ENCODE measurements at places on chromosomes 2 and 18.

DNA sequence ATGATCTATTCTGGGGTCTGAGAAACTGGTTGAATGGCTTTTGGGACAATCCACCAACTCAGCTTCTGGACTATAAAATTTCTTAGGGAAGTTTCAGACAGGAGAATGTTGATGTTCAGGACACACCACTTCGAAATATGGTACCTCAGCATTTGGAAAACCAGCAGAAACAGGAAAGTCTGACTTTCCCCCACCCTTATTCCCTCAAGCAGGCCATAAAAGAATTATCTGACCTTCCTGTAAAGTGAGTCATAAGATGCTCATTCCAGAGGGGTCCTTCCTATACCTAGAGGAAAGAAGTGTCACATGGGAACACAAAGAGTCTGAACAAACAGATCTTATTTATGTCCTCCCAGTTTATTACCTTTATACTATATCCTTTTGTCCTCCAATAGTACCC, 415.0 kb downstream of the CPS1 start:
- DNase-seq = no peak

DNA sequence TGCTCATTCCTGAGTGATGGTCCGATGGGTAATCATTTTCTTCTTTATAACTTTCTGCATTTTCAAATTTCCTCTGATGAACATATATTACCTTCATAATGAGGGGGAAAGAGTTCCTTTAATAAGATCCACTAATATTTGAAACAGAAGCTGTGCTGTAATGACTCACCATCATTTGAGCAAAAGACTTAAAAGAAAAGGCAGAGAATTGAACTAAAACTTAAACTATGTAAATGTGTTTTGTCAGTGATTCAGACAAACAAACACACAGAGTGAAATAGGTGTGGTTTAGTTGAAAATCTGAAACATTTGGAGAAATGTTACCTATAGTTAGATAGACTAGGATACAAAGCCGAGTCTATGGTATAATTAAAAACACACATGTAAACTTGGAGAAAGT, 209.6 kb downstream of the STK39 start:
- DNase-seq = no peak

- DNase-seq = no peak
Observed at GRCh38 chr2:42906557-42907411, 114.4 kb upstream of the HAAO start.

GRCh38 chr2:127527001-127527804, 914 bp upstream of the IWS1 start:
- DNase-seq = no peak

- no peak for DNase-seq
Observed at GRCh38 chr2:103264058-103264768, 502.4 kb downstream of the TMEM182 start.

DNA sequence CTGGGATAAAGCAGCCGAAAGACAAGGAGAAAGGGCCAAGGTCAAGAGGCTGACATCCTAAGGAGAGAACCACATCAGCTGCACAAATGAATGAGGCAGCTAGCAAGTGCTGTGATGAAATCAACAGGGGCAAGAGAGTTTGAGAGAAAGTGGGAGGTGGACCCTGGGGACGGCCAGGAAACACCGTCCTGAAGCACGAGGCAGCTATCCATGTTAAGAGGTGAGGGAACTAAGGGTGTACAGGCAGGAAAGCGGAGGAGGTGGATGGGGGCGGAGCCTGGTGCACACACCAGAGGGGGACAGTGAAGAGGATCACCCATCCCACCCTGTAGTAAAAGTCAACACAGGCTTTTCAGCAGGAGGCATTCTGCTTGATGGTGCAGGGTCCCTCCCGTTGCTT, 52.4 kb downstream of the HDLBP start:
- DNase-seq = no peak

DNA sequence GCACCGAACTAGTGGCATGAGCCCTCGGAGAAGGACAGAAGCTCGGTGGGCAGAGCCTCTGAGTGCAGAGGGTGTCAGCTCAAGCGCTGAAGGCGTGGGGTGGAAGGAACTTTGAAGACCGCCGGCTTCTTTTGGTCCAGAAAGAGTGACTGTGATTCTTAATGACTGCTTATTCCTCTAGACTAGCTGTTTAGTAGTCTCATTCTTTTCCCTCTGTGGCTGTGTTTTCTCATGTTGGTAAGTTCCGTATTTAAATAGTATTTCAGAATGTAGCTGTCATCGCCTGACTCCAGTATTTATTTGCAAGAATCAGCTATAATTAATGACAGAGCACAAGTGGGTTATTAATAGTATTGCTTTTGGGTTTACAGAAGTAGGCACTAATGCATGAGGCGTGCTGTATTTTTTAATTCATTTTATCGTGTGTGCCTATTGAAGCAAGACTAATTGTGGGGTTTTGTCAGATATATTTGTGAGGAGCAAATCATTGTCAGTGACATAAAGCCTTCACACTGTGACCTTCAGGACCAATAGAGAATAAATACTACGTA, 80.8 kb upstream of the NFATC1 start:
- no peak for DNase-seq

- no peak for DNase-seq
Observed at GRCh38 chr2:24515335-24515734, 24.3 kb downstream of the NCOA1 start.

DNA sequence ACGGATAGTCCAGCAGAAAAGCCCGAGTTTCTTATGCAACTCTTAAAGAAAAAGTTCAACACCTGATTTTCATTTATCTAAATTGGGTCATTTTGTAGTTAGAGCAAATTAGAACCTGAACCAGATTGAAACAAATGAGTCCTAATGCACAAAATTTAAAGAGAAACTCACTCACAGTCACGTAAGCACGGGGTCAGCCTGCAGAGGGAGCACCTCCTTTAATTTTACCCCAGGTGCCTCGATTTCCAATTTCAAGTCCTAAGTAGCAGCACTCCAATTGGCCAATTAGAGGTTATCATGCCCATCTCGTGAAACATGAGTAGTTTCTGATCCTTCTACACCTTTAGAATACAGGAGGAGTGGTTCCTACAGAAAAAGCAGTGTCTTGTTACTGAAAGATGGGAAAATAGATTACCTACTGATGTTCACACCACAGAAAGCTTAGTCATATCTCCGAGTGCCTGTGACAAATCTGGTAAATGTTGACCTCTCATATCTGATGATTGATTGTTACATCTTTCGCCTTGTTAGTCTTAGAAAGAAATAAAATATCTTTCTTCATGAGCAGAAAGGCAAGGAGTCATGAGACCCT, 1929.8 kb upstream of the LRRTM1 start:
- DNase-seq = no peak

- DNase-seq = no peak
Observed at GRCh38 chr2:1718339-1719220, 25.7 kb downstream of the PXDN start.

DNA sequence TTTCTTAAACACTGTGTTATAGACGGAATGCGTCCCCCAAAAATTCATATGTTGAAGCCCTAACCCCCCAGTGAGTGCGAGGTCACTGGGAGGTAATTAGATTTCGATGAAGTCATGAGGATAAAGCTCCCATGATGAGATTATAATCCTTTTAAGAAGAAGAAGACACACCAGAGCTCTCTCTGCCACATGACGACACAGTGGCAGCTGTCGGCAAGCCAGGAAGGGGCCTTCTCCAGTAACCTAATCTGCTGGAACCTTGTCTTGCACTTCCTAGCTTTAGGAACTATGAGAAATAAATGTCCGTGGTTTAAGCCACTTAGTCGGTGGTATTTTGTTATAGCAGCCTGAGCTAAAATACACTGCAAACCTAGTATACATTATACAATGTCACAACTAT, 12.3 kb downstream of the TMEM237 start:
- no peak for DNase-seq

- no peak for DNase-seq
Observed at GRCh38 chr2:217228732-217229131, 368.9 kb upstream of the TNP1 start.

GRCh38 chr2:72207334-72207733, 59.7 kb upstream of the CYP26B1 start:
- DNase-seq = no peak

DNA sequence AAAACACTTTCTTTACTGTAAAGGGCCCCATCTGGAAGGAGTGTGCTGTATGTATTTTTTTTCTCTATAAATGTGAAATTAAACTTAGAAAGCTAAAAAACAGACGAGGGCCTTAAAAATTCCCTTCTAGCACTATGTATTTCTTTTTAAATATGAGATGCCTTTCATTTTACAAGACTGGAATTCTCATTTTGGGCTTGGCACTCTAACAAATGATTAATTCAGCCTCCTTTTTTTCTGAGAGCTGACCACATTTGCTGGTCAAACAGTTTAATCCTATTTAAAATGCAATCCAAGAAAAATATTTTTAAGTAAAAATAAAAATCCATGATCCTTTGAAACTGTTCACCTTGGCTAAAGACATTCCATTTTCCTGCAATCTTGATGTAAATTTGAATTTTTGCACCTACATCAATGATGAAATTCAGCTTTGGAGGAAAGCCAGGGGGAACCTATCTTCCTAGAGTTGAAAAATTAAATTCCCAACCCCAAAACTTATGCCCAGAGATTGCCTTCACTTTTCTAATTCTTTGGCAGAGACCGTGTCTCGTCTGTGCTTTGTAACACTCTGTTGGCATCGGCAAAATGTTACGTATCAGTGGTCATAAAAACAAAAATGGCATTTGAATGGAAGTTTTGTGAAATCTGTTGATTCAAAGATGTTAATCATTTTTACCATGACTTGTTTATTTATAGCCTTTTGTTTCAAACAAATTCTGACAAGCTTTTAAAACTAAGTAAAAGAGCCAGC, 284.5 kb downstream of the ZNF521 start:
- no peak for DNase-seq

GRCh38 chr18:8357320-8357719, 251.9 kb upstream of the RAB12 start:
- DNase-seq = no peak

DNA sequence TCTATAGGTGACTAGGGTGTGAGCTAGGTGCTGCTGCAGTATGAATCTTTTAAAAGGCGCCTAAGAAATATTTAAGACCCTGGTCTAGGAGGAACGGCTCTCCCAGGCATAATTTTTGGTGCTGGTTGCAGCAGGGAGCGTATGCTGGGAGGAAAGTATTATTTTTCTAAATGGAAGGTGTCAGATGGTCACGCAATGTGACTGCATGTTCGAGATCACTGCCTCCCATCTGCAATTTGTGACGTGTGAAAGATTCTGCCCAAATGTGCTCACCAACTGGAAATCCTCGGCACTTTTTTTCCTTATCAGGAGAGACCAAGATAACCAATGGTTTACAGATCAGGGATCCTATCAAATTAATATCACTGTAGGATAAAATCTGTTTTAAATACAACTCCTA, 95.6 kb upstream of the KLHL14 start:
- DNase-seq = no peak

DNA sequence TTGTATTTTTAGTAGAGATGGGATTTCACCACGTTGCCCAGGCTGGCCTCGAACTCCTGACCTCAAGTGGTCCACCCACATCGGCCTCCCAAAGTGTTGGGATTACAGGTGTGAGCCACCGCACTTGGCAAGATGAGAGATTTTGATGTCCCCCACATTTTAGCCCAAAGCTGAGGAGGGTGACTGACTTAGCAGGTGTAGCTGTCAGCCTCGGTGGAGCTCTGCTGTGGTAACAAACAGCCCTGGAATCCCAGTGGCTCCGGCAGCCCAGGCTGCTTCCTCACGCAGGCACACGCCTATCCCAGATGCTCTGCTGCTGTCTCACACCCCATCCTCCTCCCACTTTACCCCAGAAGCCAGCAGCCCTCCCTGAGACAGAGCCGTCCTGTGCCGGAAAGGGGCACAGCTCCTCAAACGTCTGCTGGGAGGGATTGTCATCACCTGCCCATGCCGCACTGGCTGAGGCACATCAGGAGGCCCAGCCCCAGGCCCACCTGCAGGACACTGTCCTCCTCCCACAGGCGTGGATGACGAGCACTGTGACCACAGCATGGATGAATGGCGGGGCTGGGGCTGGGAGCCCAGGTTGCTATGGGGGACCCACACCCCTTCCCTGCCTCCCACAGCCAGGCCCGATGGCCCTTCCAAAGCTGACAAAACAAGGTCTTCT, 10.6 kb upstream of the BOK start:
- no peak for DNase-seq

- no peak for DNase-seq
Observed at GRCh38 chr18:62445386-62445917, 77.4 kb upstream of the ZCCHC2 start.

DNA sequence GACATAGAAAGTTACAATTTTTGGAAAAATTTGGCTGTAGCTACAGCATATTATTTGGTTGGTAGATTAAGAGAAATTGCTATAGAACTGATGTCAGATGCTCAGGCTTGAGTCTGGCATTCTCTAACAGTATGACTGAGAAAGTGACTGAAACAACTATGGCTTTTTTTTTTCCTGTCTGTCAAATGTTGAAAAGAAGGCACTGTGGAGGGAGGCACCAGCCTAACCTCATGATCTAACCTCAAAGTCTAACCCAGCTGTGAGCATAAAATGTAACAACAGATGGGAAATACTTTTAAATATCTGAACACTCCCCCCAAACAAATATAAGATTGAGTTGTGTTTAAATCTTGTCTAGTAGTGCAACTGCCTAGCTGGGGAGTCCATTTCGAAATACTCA, 629.1 kb downstream of the LRP1B start:
- DNase-seq = no peak

GRCh38 chr2:133221398-133221797, 346.9 kb downstream of the NCKAP5 start:
- DNase-seq = no peak

GRCh38 chr2:10123281-10123680, 742 bp downstream of the RRM2 start:
- DNase-seq = peak; percentile 33

GRCh38 chr18:78727057-78727739, 252.4 kb upstream of the SALL3 start:
- no peak for DNase-seq

DNA sequence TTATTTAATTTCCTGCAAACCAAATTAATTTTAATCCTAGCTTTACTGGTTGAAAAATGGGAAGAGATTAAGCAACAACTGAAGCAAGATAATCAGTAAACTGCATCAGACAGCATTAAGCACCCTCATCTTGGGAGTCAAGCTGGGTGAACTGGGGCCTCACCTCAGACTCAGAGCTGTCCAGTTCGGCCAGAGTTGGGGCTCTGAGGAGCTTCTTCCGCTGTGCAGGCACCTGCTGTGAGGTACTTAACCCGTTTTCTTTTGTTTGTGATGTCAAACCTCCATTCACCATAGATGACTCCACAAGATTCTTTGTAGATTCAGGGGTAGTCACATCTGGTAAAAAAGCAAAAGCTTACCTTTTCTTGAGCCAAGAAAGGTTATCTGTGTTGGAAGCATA, 71.8 kb downstream of the PRELID3A start:
- DNase-seq = no peak

DNA sequence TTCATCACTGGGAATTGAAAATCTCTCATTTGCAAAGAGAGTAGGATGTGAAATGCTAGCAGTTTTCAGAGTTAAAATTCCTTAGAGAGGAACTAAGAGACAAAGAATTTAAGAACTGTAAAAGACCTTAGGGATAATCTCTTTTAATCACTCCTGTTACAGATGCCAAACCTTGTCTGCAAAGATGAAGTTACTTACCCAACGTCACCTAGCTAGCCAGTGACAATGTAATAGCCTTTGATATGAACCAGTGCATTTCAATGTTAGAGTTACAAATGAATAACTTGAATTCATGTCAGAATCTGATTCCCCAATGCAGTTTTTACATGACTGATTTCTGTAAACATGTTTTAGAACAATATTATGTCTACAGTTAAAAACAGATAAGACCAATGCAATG, 190.1 kb downstream of the LRP1B start:
- DNase-seq = no peak

GRCh38 chr2:111972955-111973565, 74.7 kb downstream of the MERTK start:
- DNase-seq = no peak

All from activated naive CD4-positive, alpha-beta T cell treated with Interleukin-2 at 50 U/mL for 16 hours (primary cell).